MG63 (cell line): ENCODE measurements at places on chromosomes 7 and 10.

DNA sequence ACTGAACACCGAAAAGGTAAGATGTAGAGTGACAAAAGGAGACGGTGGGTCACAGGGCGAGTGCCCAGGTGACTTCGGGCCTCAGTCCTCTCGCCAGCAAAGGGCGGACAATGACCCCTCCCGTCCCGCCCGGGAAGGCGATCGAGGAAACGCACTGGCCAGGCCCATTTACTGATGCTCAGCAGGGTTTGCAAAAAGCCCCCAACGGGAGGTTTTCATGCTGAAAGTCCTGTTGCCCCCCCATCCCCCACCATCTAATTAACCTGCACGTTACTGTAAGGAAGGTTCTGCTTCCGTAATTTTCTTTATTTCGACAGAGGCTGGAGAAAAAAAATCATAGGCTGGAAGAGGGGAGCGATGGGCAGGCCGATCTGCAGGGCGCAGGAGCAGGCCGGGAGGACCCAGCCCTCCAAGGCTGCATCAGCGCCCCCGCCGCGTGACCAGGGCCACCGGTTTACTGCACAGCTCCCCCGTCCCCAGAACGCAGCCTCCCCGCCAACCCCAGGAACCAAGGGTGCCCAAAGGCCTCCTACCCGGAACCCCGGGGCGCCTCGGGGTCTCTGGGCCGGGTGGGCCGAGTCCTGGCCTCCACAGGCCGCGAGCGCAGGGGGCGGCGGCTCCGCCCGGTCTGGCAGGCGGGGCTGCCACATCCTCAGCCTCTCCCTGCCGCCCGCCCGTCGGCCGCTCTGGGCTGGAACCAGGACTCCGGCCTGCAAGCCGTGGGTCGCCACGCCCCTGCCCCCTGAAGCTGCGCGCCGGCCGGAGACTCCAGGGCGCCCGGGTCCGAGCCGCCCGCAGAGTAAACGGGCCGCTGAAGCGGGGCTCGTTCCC lies 613 bp downstream of the OAT start:
- DNase-seq = peak; percentile 72

- peak; percentile 95 for DNase-seq
Observed at GRCh38 chr10:33122014-33122809, 164.2 kb upstream of the ITGB1 start.

GRCh38 chr10:49356944-49357343 lies 38.9 kb downstream of the DRGX start:
- DNase-seq = no peak

- no peak for DNase-seq
Observed at GRCh38 chr7:74183653-74184450, 9.7 kb downstream of the EIF4H start.

GRCh38 chr10:24944512-24945255 lies 7.7 kb downstream of the PRTFDC1 start:
- peak; percentile 86 for DNase-seq

- no peak for DNase-seq
Observed at GRCh38 chr7:78662939-78663338, 790.5 kb downstream of the MAGI2 start.

- DNase-seq = no peak
Observed at GRCh38 chr7:34487391-34488115, 170.5 kb upstream of the NPSR1 start.

- DNase-seq = no peak
Observed at GRCh38 chr7:132773527-132773956, 197.3 kb upstream of the PLXNA4 start.
